Activated effector memory CD4-positive, alpha-beta T cell treated with Interleukin-2 at 50 U/mL for 16 hours (primary cell): ENCODE measurements at places on chromosomes 5 and 9.

GRCh38 chr9:124741149-124741548 lies 30.0 kb downstream of the NR6A1 start:
- no peak for DNase-seq

DNA sequence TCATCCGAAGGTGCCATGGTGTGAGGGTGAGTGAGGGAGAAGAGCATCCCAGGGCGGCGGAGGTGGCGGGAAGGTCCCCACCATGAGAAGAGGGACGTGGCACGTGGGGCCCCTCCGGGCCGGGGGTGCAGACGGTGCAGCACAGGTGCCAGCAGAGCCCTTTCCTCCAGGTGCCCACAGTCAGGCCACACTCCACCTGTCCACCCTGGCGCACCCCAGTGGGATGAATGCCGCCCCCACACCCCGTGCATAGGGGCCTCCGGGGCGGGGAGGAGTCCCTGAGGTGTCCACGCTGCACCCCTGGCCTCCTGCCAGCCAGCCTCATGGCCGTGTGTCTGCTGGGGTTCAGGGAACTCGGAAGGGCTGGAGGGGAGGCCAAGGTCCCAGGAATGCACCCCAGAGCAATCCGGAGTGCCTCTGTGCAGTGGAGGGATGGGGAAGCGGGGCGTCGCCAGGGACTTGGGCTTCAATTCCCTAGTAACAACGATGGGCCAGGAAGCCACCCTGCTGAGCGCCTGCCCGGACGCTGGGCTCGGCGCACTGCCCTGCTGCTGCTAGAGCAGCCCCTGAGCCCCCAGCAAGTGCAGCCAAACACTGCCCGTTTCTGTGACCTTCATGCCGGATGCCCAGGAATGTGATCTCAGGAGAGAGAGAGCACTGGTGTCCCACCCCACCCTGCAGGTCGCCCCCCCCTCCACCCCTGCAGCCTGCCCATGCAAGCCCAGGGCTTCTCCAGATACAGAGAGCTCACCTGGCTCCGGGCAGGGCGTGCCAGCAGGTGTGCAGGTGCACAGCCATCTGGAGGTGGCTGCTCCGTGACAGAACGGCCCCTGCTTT lies 8.8 kb upstream of the NACC2 start:
- no peak for DNase-seq

DNA sequence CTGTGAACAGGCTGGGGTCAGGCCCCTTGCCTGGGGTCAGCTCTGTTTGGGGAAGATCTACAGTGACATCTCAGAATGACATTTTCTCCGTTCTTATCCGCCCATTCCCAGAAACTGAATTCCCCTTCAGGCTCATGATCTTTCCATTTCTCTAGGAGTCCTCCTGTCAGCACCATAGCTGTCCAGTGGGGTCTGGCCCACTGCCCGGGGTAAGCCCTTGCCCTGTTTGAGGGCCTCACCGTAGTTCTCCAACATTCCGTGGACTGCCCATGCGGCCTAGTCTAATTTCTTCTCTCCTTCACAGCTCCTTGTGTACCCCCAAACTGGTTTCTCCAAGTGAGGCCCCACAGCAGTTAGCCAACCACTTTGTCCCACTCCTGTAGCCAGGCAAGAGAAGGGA lies 68.4 kb downstream of the ENTREP1 start:
- DNase-seq = no peak

- no peak for DNase-seq
These were observed 130.3 kb downstream of the PAX5 start for GRCh38 chr9:36903541-36904435.

GRCh38 chr5:35860686-35861085 lies 4.0 kb downstream of the IL7R start:
- DNase-seq = no peak

- no peak for DNase-seq
These were observed 408.1 kb downstream of the MAT2B start for GRCh38 chr5:163913548-163913947.

DNA sequence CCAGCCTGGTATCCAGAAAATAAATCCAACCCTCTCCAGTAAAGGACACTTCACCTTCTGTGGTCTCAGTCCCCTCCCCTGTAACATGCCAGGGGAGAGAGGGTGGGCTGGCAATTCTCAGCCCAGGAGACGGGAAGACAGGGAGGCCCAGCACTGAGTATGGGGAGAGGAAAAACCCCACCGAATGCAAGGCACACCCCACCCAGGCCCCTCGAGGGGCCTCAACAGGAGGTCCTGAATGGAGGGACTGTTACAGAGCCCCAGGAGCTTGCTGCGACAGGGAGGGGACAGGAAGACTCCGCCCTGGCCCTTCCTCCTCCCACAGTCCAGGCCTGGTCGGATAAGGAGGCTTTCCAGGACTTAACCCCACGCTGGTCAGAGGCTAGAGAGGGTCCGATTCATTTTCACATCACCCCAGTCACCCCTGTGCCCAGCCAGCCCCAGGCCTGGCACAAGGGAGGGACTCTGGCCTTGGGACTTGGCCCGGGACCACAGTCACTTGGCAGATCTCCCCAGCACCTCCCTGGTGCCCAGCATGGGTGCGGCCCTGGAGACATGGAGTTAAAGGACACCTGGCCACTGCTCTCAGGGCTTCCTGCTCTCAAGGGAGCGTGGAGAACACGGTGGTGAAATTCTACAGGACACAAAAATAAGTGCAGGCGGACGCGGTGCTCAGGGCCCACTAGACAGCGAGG lies 44.9 kb upstream of the STXBP1 start:
- DNase-seq = no peak

- no peak for DNase-seq
These were observed 191.3 kb upstream of the RAI14 start for GRCh38 chr5:34464829-34465228.

- DNase-seq = no peak
These were observed 1.4 kb downstream of the NR3C1 start for GRCh38 chr5:143402017-143402552.

DNA sequence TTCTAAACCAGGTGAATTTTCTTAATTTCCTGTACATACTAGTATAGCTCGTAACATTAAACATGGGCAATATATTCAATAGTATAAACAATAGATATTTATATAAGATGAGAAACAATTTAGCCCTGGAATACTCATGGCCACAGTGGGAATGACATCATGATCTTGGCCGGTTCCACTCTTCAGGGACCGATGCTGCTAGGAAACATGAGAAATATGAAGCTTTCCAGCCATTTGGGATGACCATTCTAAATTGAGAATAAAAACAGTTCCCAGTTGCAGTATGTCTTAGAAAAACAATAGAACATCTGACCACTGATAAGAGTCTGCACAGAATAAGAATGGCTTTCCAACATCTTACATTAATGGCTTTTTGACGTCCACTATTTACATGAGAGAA lies 33.3 kb upstream of the SLCO6A1 start:
- no peak for DNase-seq

DNA sequence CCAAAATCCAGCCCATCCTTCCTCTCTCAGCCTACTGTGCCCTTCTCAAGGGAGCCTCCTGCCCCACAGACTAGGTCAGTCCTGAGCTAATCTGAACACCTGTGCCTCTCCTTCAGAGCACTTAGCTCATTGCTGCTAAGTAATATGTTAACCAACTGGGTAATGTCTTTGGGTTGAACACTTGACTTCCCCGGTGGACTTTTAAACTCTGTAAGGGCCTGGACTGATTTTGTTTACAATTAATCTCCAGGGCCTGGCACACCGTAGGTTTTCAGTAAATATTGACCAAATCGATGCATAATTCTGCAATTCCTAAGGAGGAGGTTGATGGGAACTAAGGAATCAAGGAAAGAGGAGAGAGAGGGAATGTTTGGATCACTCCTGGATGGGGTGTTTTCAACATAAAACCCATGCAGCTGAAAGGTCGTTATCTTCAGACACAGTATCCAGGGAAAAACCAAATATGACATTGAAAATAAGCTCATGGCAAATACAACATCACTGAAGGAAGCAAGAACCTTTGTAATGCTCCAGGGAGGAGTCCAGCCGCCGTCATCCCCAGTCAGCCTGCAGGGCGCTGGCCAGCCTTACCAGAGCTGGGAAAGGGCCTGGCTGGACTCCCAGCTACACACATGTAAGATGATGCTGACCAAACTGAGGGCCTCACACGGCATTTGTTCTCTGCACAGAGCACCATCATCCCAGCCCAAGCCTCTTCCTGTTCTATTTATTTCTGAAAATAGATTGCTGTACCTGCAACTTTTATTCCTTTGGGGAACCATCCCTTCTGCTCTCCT lies 166.3 kb downstream of the C5orf15 start:
- DNase-seq = no peak

DNA sequence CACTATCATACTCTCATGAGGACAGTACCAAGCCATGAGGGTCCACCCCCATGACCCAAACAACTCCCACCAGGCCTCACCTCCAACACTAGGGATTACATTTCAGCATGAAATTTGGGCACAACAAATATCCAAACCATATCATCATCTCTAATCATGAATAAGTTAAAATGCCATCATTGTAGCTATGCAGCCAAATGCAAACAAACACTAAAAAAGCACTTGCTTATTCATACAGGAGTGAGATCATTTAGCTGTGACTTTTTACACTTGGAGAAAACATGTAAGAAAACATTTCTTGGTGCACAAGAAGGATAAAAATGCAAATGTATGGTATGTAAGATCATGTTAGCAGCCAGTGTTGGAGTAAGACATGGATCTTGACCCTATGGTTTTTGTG lies 24.2 kb downstream of the BAAT start:
- no peak for DNase-seq

GRCh38 chr5:178368274-178368673 lies 135.7 kb upstream of the PHYKPL start:
- DNase-seq = no peak

DNA sequence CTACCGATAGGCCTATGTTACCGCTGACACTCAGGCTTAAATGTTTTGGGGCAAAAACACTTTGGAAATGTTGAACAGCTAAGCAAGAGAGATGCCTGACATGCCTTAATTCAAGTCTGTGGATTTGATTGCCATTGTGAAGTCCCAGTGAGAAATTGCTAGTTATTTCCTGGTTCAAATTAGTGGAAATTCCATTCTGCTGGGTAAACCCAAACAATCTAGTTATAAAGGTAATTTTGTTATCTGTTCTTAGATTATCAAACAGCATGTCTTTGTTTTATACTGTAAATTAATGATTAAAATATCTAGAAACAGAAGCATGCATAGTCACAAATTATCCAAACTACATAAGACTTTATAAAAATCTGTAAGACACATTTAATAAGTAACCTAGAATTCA lies 96.6 kb downstream of the PJA2 start:
- DNase-seq = no peak

DNA sequence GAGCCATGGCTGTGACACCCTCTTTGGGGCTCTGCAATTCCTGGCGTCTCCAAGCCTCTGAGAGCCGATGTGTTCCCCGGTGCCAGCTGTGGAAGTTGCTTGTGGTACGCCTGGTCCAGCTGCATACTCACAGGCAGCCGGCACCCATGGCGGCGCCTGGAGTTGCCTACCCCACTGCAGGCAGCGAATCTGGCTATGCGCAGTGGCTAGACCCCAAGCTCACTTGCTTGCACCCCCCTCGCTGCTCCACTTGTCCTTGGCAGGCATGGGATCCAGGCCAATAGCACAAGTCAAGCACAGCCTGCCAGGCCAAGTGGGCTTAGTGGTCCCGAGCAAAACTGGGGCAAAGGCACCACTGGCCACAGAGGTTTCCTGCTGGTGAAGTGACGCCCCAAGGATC lies 24.7 kb upstream of the GABRA6 start:
- no peak for DNase-seq
